ENCODE measurements at places on chromosomes 12 and 14. TPM values are rescaled to one million over a fixed set of nuclear protein-coding genes. Genes with fewer than 3 reads are reported as not detected.

RNASE7 gene
- 0.18 TPM for polyA plus RNA-seq

CCDC175 gene
- polyA plus RNA-seq: 0.06 TPM

PSMA3 gene
- 302 TPM for polyA plus RNA-seq

HVCN1 gene
- 16.7 TPM for polyA plus RNA-seq

GRIP1 gene
- polyA plus RNA-seq: 0.20 TPM

ERP27 gene
- 7.2 TPM for polyA plus RNA-seq
